Activated CD4-positive, alpha-beta T cell treated with anti-CD3 and anti-CD28 coated beads for 36 hours (primary cell): ENCODE measurements at places on chromosomes 11 and 22. TPM values are rescaled to one million over a fixed set of nuclear protein-coding genes. Genes with fewer than 3 reads are reported as not detected.

DNA sequence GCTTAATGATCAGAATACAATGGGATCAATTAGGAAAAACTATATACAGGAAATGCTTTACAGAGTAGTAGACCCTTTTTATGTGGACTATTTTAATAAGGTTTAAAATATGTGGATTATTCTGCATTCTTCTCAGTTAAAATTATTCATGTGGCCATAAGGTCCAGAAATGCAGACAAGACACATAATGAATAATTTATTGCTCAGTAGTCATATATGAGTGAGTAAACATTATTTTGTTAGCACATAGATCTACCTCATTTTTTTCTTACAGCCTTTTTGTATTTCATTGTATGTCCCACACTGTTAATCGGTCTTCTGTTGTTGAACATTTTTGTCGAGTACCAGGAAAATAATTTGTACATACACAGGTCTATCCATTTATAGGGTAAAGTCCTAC is 20.8 kb downstream of the MED17 start:
- H3K4me1 ChIP-seq, result no peaks in the 10 kb centered on the region
- H3K27ac ChIP-seq, result peak overlapping the region; percentile 25
- no peak for DNase-seq
- H3K36me3 ChIP-seq, result peaks cover 45% of the 10 kb centered on the region

DNA sequence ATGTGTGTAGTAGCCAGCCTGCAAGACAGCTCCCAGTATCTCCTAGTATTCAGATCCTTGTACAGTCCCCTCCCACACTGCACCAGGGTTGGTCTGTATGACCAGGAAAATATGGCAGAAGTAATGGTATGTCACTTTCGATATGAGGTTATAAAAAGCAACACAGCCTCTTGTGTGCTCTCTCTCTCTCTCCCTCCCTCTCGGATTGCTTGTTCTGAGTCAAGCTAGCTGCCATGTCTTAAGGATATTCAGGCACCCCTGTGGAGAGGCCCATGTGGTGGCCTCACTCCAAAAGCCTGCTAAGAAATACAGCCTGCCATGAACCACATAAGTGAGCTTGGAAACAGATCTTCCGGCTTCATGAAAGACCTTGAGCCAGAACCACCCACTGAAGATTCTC is 25.4 kb downstream of the FXYD6 start:
- H3K4me1 ChIP-seq, result peaks cover 7% of the 10 kb centered on the region
- H3K36me3 ChIP-seq, result peaks cover 4% of the 10 kb centered on the region
- H3K27me3 ChIP-seq, result peaks cover 8% of the 10 kb centered on the region

GRCh38 chr11:12029738-12030363 is 21.4 kb upstream of the DKK3 start:
- H3K4me1 ChIP-seq, result no peaks in the 10 kb centered on the region
- peaks cover 4% of the 10 kb centered on the region for H3K27me3 ChIP-seq
- no peak for DNase-seq
- no peaks in the 10 kb centered on the region for H3K36me3 ChIP-seq
- no peak overlapping the region for H3K27ac ChIP-seq

DNA sequence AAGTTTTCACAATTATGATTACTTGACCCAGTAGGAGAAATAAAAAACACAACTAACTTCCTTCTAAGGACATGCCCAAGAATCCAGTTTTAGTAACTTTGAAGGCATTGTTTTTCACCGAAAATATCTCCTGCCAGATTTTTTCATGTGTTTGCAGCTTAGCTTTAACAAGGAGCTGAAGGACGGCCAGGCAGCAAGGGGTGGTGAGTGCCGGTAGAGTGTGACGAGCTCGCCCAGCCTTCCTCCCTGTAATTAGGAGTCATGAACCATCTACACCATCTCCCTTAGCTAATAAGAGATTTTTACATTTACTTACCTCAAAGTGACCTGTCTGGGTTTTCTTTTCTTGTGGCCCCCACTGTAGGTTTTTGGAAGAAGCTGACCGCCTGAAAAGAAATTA is 72.0 kb downstream of the BMAL1 start:
- peaks cover 15% of the 10 kb centered on the region for H3K4me1 ChIP-seq
- peaks cover 4% of the 10 kb centered on the region for H3K36me3 ChIP-seq

GRCh38 chr22:45263463-45264269 is 21.1 kb upstream of the UPK3A start:
- no peaks in the 10 kb centered on the region for H3K36me3 ChIP-seq
- H3K4me1 ChIP-seq, result peaks cover 3% of the 10 kb centered on the region
- H3K27ac ChIP-seq, result no peak overlapping the region
- H3K27me3 ChIP-seq, result peaks cover 22% of the 10 kb centered on the region
- H3K4me3 ChIP-seq, result no peak overlapping the region
- DNase-seq, result peak; percentile 21

The TPBGL gene
- total RNA-seq, result 0.21 TPM

The GP1BB gene
- total RNA-seq, result not detected

The RFPL1 gene
- total RNA-seq, result not detected
